Right forelimb (tissue), 1 donor: ENCODE measurements at places on chromosomes 5 and 9.

DNA sequence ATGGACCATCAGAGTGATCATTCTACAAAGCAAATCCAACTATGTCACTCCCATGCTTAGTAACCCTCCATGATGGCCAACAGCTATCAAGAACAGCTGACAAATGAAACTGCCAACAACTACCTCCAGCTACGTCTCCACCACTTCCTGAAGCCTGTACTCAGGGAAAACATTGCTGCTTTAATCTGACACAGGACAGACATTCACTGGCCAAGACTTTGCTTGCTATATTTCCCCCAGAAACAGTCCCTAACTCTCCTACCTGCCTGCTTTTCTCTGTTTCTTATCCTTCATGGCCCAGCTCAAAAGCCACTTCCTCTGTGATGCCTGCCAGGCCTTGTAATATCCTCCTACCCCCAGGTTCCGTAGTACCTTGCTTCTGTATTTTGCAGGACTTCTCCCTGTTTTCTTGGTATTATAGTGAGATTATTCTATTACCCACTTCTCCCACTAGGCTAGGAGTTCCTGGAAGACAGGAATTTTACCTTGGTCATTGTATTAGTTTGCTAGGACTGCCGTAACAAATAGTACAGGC is 14.7 kb upstream of the RAB14 start:
- no peak for DNase-seq

GRCh38 chr5:14415698-14416074 is 165.9 kb upstream of the OTULINL start:
- no peak for DNase-seq

- DNase-seq: no peak
These were observed 26.2 kb downstream of the SLC35A4 start for GRCh38 chr5:140590861-140591260.

DNA sequence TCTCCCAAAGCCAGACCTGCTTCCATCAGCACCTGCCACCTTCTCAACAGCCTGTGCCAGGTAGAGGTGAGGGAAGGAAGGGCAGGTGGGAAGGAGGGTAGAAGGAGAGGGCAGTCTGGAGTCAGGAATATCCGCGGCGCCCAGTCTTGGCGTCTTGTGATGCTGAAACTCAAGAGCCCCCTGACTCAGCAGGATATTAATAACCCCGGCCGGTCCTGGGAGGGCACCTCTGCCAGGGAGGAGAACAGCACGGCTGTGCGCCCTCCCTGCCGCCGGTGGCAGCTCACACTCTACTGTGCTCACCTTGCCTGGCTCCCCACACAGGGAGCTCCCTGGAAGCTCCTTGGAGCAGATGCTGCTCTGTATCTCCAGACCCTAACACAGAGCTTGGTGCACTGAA is 11.6 kb upstream of the NTNG2 start:
- DNase-seq: no peak
